ENCODE measurements at places on chromosomes 5 and 9.

- DNase-seq, result no peak
Observed at GRCh38 chr9:99475401-99476065, 253.5 kb downstream of the SEC61B start.

DNA sequence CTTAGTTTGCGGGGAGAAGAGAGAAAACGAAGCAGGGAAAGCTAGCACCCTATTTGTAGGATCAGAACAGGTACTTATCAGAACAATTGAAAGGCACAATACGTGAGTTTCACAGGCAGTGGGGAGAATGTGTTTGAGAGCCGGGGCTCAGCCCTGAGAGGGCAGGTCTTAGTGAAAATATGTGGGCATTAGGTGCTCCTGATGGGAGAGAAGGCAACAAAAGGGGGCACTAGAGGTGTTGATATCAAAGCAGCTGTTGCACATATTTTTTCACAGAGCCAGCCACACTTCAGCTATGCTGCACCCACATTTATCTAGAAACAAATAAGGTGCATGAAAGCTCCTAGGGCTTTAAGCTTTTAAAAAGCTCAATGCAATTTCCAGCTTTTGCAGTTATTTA lies 99.7 kb upstream of the MAN2A1 start:
- no peak for DNase-seq

GRCh38 chr5:133381041-133381440 lies 231.3 kb downstream of the FSTL4 start:
- no peak for DNase-seq

GRCh38 chr9:116594547-116594946 lies 92.6 kb upstream of the TRIM32 start:
- no peak for DNase-seq

DNA sequence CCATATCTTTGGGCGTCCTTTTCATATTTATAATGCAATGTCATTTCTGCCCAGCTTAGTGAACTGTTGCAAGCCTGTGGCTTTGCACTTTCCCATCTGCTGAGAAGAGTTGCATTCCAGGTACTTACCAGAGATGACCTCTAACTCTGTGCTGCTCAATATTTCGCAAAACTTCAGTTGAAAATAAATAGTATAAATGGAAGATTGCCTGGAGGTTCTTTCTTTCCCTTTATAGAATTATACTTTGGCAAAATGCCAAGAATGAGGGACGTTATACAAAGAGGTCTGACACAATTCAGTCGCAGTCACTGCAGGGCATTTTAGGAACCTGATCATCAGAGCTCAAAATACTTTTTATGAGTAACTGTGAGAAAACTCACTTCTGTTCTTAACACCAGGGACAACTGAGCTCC lies 18.9 kb upstream of the VLDLR start:
- no peak for DNase-seq

GRCh38 chr9:113682297-113682771 lies 193.8 kb upstream of the ZNF618 start:
- DNase-seq, result no peak

DNA sequence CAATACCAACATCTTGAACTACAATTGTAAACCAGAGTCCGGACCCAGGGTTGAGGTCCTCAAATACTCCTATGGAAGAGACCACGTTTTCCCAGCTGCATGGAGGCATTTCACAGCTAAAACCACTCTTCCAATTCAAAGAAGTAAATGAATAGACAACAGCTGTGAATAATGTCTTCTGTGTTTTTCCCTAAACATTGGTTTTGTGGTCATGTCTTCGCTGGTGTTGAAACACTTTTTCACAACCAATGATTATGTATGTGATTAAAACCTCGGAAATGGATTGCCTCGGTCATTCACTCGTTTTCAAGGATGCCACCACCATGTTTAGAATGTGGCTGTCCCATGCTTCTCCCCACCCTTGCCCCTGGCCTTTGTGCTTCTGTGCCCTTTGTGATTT lies 9.4 kb upstream of the TENT4A start:
- DNase-seq, result no peak

- DNase-seq, result no peak
Observed at GRCh38 chr9:69916950-69917349, 96.3 kb downstream of the CFAP95 start.

DNA sequence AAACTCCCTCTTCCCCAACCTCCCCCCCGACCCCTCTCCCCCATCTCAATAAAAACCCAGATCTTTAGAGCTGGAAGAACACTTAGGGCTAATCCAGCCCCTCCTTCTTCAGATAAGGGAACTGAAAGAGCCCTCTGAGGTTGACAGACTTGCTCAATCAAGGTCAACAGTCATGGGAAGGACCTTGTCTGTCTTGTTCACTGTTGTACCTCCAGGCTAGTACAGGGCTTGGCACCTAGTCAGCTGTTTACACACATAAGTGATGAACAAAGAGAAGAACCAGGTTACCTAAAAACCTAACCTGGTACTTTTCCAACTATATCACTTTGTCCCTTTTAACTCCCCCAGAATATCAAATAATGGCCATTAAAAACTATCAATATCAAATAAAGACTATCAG lies 2.4 kb downstream of the TTC39B start:
- DNase-seq, result no peak

DNA sequence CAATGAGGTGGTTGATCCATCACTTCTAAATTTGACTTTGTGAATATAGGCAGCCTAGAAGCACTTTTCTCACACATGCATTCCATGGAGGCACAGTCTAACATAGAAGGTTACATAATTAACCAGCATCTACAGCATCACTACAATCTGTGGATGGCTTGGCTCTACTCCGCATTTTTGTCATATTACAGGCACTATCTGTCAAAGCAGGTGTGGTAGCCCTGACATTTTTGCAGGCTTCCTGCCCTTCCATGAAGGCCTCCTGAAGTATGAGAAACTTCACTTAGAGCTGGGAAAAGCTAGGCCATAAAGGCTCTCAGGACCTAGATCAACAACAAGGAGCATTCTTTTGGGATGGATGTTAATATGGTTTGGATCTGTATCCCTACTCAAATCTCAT lies 378.0 kb downstream of the ANXA1 start:
- no peak for DNase-seq

- DNase-seq, result no peak
Observed at GRCh38 chr9:101738566-101739183, at the start of gene GRIN3A. Gene GRIN3A (minus strand): TSS chr9:101738647. CDS start chr9:101737979, 668 bp downstream.
